ENCODE measurements at places on chromosomes 1 and 21.

GRCh38 chr1:58714544-58714943 lies 14.7 kb upstream of the MYSM1 start:
- no peak for DNase-seq

DNA sequence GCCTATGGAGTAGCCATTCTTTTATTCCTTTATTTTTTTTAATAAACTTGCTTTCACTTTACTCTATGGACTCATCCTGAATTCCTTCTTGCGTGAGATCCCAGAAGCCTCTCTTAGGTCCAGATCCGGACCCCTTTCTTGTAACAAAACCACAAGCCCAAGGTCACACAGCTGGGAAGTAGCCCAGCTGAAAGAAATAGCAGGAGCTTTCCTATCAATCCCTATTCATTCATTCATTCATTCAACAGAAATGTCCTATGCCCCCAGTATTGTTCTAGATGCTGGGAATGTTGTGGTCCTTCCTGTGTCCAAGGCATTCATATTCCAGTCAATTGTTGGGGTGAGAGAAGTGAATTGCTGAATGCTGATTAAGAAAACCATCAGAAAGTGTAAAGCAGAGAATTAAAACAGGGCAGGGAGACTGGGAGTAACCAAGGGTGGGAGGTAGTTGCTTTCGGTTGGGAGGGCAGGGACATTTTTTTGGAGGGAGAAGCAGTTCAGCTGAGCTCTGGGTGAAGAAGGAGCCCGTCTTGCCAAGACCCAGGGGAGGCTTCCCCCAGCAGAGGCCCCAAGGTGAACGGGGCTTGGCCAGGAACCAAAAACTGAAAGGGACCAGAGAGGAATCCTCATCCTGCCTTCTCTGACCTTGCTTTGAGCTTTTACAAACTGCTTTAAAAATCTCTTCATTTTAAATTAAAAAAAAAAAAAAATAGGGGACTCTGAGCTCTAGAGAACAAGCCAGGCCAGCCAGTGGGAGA lies 10.8 kb downstream of the PLA2G2D start:
- DNase-seq: no peak

- peak; percentile 50 for DNase-seq
These were observed 11.4 kb downstream of the BTBD19 start for GRCh38 chr1:44819608-44820327.

- DNase-seq: no peak
These were observed 3.8 kb downstream of the RSPH1 start for GRCh38 chr21:42492201-42492600.

DNA sequence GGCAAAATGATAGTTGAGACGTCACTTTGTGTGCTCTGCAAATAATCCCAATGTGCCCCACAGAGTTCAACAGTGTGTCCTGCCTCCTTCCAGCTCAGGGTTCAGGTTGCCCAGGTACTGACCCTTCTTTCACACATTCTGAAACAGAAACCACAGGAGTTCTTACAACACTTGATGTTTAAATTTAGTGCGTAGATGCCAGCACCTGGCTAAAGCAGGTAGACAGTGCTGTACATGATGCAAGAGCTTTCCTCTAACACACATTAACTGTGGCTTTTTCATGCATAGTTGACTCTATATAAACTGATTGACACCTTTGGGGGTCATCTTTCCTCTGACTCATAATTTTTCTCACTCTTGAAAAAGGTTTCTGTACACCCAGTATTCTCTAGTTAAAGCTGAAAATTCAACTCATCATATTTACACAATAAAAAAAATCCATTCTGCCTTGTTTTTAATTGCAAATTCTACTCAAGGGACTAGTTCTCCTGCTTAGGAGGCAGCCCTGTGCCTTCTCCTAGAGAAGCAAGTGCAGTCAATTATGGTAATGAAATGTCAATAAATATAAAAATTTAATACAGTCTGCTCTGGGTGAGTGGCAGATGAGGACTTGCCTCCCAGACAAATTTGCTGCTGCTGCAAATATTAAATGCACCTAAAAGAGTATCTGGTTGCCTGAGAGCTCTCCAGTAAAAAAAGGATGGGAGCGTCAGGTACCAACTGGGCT lies 91.4 kb downstream of the NR5A2 start:
- DNase-seq: no peak

- no peak for DNase-seq
These were observed 7.4 kb downstream of the HDAC1 start for GRCh38 chr1:32299327-32299726.

DNA sequence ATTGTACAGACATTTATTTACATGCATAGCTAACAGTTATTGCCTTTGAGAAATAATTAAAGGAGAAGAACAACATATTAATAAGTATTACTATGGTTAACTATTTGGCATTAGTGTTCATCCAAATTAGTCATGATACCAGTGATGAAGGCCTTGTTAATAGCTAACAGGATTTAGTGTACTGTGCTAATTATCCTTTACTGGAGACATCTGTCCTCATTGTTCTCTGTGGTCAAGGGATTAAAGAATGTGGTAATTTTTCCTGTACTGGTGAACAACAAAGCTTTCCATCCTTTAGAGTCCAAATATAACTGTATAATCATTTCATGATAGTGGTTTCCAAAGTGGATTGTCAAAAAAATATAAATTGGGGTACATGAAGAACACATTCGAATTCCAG lies 103.9 kb downstream of the ADGRL4 start:
- DNase-seq: no peak

- no peak for DNase-seq
These were observed 82.8 kb downstream of the TGFBR3 start for GRCh38 chr1:91803123-91803522.

DNA sequence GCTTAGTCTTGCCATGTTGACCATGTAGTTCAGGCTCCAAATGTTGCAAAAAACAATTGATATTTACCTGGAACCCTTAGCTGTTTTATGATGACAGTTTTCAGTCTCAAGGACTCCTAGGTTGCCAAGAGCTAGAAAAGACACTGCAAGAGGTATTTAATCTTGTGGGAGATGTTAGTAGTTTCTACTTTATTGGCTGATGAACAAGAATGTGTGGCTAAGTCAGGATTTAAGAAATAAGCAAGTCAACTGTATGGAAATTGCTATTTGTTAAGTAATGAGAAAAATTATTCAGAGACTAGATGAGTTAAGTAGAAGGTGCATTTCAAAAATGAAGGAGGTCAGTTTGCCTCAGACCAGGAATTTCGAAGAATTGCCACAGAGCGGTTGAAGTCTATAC lies 639.7 kb upstream of the USP24 start:
- no peak for DNase-seq

GRCh38 chr1:195591917-195592672 lies 1016.1 kb downstream of the KCNT2 start:
- DNase-seq: no peak

GRCh38 chr1:85459290-85459689 lies 5.7 kb downstream of the DDAH1 start:
- no peak for DNase-seq

DNA sequence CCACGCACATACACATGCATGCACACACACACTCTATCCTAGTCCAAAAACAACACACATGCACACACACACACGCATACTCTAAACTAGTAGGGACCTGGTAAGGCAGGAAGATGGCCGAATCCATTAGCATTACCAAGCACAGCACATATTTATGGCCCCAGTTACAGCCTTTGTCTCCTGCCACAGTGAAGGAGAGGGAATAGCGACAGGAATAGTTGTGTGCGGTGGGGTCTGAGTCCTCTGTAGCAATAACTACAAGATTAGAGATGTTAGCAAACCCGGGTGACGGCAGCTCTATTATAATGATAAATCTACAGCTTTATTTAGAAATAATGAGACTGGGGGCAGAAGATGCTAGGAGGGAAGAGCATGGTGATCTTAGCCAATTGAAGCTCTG lies 20.5 kb downstream of the SYT6 start:
- no peak for DNase-seq

DNA sequence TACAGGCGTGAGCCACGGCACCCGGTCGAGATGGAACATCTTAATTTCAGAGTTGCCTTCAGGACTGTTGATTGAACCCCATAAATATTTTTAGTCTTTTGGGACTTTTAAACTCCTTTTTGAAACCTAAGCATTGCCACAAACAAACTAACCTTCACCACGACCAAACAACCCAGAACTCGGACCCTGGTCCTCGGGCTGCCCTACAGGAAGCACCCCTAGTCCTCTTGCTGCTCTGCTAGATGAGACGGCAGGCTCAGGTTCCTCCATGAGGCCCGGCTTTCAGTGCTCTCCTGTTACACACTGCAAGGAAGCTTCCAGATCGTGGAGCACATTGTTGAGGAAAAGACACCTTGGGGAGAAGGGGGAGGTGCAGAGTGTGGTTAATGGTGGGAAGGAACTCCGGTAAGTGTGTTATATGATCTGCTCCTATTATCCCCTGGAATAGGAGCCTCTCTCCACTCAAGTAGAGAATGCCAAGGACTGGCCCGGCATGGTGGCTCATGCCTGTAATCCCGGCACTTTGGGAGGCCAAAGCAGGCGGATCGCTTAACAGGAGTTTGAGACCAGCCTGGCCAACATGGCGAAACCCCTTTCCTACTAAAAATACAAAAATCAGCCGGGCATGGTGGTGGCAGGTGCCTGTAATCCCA lies 5.7 kb downstream of the EPHX1 start:
- no peak for DNase-seq

GRCh38 chr1:157288492-157288891 lies 150.3 kb upstream of the ETV3 start:
- no peak for DNase-seq

DNA sequence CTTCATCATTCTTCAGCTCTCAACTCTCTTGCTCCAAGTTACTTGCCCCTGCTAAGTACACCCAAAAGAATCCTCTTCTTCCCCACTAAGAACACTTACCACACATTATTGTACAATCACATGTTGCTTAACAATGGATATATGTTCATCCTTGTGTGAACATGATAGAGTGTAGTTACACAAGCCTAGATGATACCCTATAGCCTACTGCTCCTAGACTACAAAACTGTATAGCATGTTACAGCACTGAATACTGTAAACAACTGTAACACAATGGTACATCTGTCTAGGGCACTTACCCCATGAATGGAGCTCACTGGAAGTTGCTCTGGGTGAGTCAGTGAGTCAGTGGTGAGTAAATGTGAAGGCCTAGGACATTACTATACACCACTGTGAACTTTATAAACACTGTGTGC lies 77.4 kb downstream of the RERE start:
- DNase-seq: no peak

DNA sequence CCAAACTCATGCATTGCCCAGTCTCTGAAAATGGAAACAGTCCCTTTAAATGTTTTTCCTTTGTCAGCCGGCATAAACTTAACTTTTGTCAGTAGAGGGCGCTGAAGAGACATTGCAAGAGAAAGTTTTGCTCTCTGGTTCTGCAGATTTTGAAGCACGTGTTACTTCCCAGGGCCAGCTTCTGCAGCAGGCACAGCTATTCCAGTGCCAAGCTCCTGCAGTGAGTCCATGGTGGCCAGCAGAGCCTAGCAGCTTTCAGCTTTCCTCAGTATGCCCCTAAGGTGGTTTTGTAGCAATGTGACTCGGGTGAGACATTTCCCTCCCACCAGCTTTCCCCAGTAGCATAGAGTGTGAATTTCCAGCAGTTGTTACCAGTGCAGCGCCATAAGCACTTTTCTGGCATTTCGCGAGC lies 2.6 kb upstream of the IFI44L start:
- DNase-seq: no peak

- no peak for DNase-seq
These were observed 662.5 kb upstream of the USP24 start for GRCh38 chr1:55877437-55878232.

GRCh38 chr1:215003686-215004085 lies 78.9 kb upstream of the KCNK2 start:
- no peak for DNase-seq

GRCh38 chr1:212713465-212714136 lies 14.0 kb upstream of the BATF3 start:
- no peak for DNase-seq

- no peak for DNase-seq
These were observed 418.6 kb upstream of the PROX1 start for GRCh38 chr1:213568929-213569815.

GRCh38 chr1:40884055-40884795 lies 22.1 kb upstream of the CITED4 start:
- no peak for DNase-seq

DNA sequence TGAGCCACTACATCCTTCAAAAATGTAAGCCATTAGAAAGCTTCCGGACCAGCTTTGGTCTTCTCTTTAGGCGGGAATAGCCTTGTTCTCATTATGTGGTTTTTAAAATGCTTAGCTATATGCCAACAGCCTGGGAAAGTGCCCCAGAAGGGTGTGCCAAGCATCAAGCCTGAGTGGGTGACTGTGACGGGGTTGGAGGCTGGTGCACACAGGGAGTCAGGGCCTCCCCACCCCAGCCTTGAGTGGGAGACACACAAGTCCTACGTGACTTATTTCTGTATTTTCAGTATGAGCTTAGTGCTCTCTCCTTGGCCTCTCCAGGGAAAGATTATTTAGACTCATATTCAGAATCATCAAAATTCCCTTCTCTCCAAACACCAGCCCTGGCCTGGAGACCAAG lies 9.8 kb downstream of the UBASH3A start:
- DNase-seq: no peak

- DNase-seq: no peak
These were observed 7.8 kb upstream of the ZNF691 start for GRCh38 chr1:42838482-42839190.

DNA sequence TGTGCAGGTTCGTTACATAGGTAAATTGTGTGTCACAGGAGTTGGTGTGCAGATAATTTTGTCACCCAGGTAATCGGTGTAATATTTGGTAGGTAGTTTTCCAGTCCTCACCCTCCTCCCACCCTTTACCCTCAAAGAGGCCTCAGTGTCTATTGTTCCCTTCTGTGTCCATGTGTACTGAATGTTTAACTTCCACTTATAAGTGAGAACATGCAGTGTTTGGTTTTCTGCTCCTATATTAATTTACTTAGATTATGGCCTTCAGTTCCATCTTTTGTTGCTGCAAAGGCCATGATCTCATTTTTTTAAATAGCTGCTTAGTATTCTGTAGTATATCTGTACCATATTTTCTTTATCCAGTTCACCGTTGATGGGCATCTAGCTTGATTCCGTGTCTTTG lies 87.3 kb downstream of the RPS6KC1 start:
- DNase-seq: no peak

DNA sequence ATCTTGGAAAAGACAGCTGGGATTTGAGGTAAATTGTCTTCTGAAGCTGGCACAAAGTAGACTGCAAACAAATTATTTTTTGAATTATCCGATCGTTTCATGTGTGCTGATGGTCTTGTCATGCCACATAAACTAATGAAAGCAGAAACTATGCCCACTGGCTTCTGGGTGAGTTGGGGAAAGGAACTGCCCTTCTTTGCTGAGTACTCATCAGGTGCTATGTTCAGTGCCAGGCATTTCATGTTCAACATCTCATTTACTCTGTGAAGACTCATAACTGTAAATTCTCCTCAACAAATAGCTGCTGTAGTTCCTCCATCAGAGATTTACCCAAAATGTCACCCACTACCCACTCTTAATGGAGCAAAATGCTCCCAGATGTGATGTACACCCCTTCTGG lies 1.2 kb downstream of the TRIT1 start:
- no peak for DNase-seq

- DNase-seq: no peak
These were observed at the start of gene ESRRG for GRCh38 chr1:216723274-216723780. Gene ESRRG (minus strand): TSS chr1:216723429. CDS start chr1:216723299, 130 bp downstream.

All from activated gamma-delta T cell (primary cell).